Left kidney (tissue), 8 donors: ENCODE measurements at places on chromosomes 4 and X. TPM values are rescaled to one million over a fixed set of nuclear protein-coding genes. Genes with fewer than 3 reads are reported as not detected.

The RNF128 gene
- polyA plus RNA-seq: 13.9 TPM

The CACNA1F gene
- 0.47 TPM for polyA plus RNA-seq

The CSTF2 gene
- 24.2 TPM for polyA plus RNA-seq

The AFM gene
- polyA plus RNA-seq: 16.7 TPM

The RAB28 gene
- polyA plus RNA-seq: 37.3 TPM

The AFF1 gene
- 56.4 TPM for polyA plus RNA-seq

The SATL1 gene
- 0.57 TPM for polyA plus RNA-seq

The MAGEA2B gene
- not detected for polyA plus RNA-seq

The ERCC6L gene
- polyA plus RNA-seq: 6.9 TPM

The NPFFR2 gene
- polyA plus RNA-seq: 0.93 TPM

The PRR32 gene
- not detected for polyA plus RNA-seq
